A549 treated with ZK216348 at 1 μM for 4 hours (cell line): ENCODE measurements at places on chromosomes 16 and 17. TPM values are rescaled to one million over a fixed set of nuclear protein-coding genes. Genes with fewer than 3 reads are reported as not detected.

The SHBG gene
- 0.32 to 1.1 TPM (median 0.62 TPM) in 5 replicates for total RNA-seq

The QPRT gene
- total RNA-seq: 0.31 to 1.1 TPM (median 0.87 TPM) in 5 replicates

The OMG gene
- not detected in 5 replicates for total RNA-seq

The PLLP gene
- total RNA-seq: 1.0 to 1.6 TPM (median 1.1 TPM) in 5 replicates

The CASKIN1 gene
- total RNA-seq: 0.29 to 1.5 TPM (median 0.56 TPM) in 5 replicates

The SLC47A1 gene
- 21.0 to 24.5 TPM (median 22.7 TPM) in 5 replicates for total RNA-seq

The MED31 gene
- 22.3 to 32.6 TPM (median 28.9 TPM) in 5 replicates for total RNA-seq

The SMARCD2 gene
- total RNA-seq: 45.9 to 66.3 TPM (median 59.3 TPM) in 5 replicates

The KRT33B gene
- total RNA-seq: not detected in 5 replicates

The FOXN1 gene
- total RNA-seq: 0.05 to 0.07 TPM in 2 of 5 replicates, not detected in the others

The TMC7 gene
- total RNA-seq: 6.9 to 10.5 TPM (median 8.7 TPM) in 5 replicates

The RPL23 gene
- 2,424 to 2,901 TPM (median 2,516 TPM) in 5 replicates for total RNA-seq

The SPATA32 gene
- 0.11 to 0.41 TPM (median 0.19 TPM) in 5 replicates for total RNA-seq

The KIF18B gene
- total RNA-seq: 22.4 to 41.1 TPM (median 39.9 TPM) in 5 replicates

The DLX3 gene
- total RNA-seq: 0.07 to 0.12 TPM (median 0.07 TPM) in 3 of 5 replicates, not detected in the others

The PRAC1 gene
- total RNA-seq: not detected in 5 replicates
